Amniotic stem cell (primary cell): ENCODE measurements at places on chromosomes 11 and 22.

- no peak for DNase-seq
These were observed 1.1 kb upstream of the CD6 start for GRCh38 chr11:60970369-60970774.

GRCh38 chr22:24247011-24247507 lies 2.2 kb upstream of the GGT5 start:
- no peak for DNase-seq

DNA sequence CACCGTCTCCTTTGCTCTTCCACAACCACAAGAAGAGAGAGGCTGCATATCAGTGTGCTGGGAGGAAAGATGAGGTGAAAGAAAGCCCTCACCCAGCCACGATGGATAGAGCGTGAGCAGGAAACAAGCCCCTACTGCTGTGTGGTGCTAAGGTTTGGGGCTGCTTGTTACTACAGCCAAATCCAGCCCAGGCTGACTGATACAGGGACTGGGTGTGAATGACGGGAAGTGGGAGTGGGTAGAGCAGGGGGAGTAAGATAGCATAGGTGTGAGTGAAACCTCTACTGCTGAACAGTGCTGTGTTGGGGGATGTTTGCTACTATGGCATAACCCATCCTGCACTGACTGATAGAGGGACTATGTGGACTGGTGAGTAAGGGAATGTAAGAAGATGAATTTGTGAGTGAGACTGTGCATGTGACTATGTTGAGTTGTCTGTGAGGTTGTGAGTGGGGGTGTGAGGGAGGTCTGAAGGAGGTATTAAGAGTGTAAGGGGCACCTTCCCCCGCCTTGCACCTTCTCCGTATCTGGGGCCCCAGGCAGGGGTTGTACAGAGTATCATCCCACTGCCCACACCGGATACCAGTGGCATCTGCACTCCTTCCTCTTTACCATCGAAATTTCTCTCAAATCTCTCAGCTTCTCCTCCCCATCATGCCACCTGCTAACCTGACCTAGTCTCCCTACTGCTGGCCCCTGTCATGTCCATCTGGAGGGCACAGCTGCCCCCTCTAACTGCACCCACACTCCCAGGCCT lies 91.5 kb downstream of the MN1 start:
- no peak for DNase-seq

- DNase-seq: no peak
These were observed 817.4 kb downstream of the BRD1 start for GRCh38 chr22:49010070-49010863.

GRCh38 chr11:98734686-98735085 lies 286.1 kb upstream of the CNTN5 start:
- DNase-seq: no peak

- DNase-seq: no peak
These were observed 12.1 kb downstream of the HPS4 start for GRCh38 chr22:26471522-26471921.

DNA sequence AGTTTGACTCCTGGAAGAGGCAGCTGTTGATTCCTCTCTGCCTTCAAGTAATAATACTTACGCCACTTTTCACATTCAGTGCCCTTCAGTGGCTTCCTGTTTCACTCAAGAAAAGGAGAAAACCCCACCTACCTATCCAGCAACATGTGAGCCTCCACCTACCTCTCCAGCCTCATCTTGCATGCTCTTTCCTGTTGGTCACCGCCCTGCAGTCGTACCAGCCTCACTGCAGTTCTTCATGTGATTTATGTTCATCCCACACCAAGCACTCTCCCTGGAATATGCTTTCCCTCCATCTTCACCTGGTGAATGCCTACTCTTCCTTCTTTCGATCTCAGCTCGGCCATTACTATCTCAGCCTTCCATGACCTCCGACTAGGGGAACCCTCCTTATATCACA lies 21.8 kb upstream of the YWHAH start:
- no peak for DNase-seq

DNA sequence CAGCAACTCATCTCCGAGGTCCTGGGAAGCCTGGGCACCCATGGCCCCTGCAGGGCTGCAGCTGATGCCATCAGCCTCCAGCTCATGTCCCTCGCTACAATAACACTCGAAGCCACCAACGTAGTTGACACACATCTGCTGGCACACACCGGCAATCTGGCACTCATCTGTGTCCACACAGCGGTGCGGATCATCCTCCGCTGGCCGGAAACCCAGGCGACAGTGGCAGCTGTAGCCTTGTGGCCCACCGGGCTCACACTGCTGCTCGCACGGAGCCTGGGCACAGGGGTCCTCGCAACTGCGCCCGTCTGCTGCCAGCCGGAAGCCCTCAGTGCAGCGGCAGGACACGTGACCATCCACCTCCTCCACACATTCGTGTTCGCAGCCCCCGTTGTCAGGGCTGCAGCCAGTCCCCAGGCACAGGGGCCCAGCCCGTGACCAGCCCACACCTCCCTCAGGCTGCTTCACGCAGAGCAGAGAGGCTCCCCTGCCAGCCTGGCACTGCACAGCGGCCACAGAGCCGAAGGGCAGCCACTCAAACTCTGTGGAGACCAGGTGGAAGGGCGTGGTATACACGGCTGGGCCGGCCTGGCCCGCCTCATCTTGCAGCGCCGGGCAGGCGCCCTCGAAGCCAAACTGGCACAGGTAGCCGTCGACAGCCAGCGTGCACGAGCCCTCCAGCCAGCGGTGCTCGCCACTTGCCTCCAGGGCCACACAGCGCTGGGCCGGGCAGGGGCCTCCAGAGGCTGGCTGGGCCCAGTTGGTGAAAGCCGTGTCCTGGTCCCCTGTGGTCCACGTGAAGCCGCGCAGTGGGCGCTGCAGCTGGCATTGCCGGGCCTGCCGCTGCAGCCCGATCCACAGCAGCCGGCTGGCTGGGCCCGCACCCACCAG lies 678 bp downstream of the CD248 start:
- no peak for DNase-seq

DNA sequence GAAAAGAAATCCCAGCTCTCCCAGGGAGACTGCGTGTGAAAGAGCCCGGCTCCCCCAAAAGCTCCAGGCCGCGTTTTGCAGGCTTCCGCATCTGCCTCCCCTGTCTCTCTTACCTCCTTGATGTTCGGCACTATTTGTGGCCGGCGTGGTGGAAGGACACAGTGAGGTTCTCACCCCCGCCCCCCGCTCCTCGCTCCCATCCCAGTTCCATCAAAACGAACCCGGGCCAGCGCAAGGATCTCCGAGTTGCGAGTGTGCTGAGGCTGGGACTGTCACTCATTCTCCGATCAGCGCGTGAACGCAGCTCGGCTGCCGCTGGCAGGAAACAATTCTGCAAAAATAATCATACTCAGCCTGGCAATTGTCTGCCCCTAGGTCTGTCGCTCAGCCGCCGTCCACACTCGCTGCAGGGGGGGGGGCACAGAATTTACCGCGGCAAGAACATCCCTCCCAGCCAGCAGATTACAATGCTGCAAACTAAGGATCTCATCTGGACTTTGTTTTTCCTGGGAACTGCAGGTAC lies at the start of gene NCAM1:
TSS of gene NCAM1 (plus strand) at position 275 of the 523 bp plus-strand sequence.
- no peak for DNase-seq

DNA sequence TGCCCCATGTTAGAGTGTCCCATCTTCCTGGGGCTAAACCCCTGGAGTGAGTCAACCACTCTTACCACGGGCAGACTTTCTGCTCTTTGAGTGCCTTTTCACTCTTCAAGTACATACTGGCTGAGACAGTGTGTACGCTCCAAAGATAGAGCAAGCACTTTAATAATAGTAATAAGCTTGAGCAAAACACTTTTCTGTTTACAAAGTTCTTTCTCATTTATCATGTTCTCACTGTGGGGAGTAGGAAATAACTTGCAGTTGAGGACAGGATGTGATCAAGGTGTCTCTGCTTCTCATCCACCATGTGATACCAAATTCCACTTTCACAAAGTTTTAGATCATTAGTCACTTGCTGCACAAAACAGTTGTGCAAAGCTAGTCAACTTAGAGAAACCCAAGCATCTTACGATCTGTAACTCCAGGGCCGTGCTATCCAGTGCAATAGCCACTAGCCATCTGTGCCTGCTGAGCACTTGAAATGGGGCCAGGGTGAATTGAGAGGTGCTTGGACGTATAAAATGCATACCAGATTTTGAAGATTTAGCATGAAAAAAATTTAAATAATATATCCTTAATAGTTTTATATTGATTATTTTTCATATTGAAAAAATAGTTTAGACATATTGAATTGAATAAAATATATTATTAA lies 135.3 kb downstream of the KIF18A start:
- DNase-seq: no peak

- DNase-seq: no peak
These were observed 97.0 kb upstream of the MPPED2 start for GRCh38 chr11:30683176-30683575.

GRCh38 chr11:87307101-87307500 lies 269.4 kb downstream of the TMEM135 start:
- no peak for DNase-seq

DNA sequence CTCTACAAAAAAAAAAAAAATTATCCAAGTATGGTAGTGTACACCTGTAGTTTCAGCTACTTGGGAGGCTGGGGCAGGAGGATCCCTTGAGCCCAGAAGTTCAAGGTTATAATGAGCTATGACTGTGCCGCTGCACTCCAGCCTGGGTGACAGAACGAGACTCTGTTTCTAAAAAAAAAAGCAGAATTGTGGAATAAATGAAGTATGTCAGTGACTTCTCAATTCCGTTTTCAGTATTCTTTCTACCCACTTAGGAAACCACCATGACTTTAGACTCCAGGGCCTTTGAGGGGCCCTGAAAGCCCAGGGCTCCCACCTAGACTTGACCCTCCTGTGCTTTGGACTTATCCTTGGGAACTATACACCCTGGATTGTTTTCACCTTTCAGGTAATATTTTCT lies 6.5 kb upstream of the NUP160 start:
- no peak for DNase-seq

GRCh38 chr11:104148706-104149105 lies 15.2 kb downstream of the PDGFD start:
- DNase-seq: no peak

- no peak for DNase-seq
These were observed 29.7 kb downstream of the GNB1L start for GRCh38 chr22:19824926-19825339.

DNA sequence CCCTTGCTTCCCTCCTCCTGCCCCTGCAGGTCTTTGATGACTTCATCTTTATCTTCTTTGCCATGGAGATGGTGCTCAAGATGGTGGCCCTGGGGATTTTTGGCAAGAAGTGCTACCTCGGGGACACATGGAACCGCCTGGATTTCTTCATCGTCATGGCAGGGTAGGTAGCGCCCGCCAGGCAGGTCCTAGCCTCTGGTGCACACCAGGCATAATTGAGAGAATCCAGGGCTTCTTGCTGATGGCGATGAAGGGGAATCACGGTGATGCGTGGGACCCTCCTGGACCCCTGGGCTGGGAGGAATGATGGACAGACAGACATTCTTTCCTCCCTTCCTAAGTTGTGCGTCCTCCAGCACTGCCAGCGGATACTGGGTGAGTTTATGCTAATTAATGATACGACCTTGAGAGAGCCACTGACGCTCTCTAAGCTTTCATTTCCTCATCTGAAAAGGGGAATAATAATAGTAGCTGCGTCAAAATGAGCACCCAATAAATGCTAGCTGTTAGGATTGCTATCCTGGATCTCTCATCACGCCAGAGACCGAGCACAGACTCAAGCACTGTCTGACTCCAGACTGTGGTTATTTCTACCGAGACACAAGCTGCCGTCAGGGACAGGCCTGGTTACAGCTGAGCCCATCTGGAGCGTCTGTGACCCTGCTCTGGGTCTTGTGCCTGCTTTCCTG lies 30.1 kb downstream of the CACNA1I start:
- DNase-seq: no peak

DNA sequence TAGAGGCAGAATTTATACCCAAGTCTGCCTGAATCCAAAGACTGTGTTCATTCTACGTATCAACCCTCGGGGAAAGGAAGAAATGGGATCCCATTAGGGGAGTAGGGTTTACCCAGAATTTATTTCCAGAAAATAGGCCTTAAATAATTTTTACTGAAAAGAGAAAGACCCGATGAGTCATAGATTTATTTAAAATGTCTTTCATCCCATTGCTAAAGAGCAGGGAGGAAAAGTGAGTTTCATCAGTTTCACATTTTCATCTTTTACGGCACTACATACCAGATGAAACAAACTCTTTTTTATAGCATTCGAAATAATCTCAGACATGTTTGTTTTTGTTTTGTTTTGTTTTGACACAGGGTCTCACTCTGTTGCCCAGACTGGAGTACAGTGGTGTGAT lies 31.3 kb downstream of the SLC1A2 start:
- DNase-seq: no peak

- DNase-seq: no peak
These were observed 17.2 kb downstream of the FRMD8 start for GRCh38 chr11:65403607-65404121.

DNA sequence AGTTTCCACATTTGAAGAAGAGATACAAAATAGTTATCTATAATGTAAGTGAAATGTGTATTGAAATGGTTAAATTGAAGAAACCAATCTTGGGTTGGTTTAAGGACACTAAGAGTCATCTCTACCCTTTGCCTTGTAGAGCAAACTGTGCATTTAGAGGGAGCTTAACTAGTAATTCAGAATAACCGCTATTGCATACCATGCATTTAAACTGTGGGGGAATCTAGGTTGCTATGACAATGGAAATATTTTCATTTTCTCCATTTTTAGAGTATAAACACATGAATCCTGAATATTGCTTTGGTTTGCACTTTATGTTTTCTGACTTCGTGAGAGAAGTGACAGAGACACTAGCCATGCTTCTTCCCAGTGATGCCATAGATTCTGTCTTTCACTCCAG lies 39.7 kb downstream of the FAT3 start:
- no peak for DNase-seq

DNA sequence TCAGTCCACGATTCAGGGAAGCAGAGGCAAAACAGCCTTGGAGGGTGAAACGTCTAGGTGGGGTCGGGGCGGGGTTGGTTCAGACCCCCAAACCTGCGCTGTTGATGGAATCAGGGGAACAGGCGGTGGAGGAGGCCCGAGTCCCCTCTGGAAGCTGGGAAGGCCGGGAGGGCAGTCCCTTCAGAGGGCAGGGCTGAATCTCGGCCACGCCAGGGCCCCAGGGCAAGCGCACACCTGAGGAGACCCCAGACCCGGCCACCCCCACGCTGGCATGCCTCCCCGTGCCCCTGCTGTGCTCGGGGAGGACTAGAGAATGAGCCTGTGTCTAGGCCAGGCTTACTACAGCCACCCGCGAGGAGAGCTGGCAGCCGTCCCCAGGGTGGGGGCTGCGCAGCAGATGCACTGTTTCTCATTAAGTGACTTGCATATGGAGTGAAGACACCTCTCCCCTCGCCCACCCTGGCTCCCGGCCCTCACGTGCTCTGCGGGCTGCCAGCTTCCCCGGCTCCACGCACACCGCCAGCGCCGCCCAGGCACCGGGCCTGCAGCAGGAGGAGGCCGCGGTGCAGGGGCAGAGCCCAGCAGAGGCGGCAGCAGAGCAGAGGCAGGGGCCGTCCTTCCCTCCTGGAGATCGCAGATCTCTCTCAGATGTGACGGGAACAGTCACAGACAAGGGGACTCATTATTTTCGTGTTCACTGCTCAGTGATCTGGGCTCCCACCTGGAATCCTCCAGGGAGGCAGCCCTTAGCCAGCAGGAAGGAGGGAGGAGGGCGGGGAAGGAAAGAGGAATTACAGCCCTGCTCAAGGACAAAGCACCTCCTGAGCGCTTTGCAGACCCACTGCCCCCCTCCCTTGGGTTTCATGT lies 47.1 kb upstream of the OPCML start:
- DNase-seq: no peak

- DNase-seq: no peak
These were observed 52.4 kb downstream of the SYTL2 start for GRCh38 chr11:85758480-85759039.
